ENCODE measurements at places on chromosomes 7 and 10.
A peak's percentile ranks its signal among the peaks of the same experiment; 100 is the strongest.

GRCh38 chr7:3128857-3129490, 85.3 kb upstream of the CARD11 start:
- no peak for DNase-seq

GRCh38 chr10:110502851-110503301, 5.2 kb downstream of the DUSP5 start:
- no peak for DNase-seq

DNA sequence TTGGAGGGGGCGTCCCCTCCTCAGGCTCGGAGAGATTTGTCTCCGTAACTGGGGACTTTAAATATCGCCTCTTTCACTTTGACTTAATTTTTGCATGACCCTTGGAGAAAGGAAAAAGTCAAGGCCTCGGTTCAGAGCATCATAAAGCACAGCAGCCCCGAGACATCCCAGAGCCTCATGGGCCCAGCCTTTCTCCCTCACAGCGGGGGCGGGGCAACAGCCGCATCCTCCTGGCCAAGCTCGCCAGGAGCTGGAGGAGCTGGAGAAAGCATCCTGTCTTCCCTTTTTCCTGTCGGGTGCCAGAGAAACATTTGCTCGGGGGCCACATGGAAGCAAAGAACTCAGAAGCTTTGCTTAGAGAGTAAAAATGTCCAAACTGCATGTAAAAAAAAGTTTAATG, 43.6 kb upstream of the DPYSL4 start:
- peak; percentile 21 for DNase-seq

DNA sequence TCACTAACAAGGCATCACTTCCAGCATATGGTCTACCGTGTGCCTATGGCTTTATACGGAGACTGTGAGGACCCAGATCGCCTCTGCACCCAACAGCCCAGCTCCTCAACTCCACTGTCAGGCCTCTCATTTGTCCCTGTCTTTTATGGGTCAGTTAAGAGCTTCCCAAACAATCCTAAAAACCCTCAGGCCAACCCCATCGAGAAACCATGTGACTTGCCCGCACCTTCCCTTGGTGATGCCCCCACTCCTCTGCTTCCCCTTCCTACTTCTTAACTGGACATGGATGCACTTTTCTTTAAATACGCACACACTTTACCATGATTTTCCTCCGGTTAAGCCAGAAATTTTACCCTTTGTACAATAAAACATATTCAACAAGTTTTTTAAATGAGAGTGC, 46.8 kb downstream of the BAIAP2L1 start:
- DNase-seq, result no peak

- peak; percentile 71 for DNase-seq
Measured at GRCh38 chr10:103545771-103546281, 52.3 kb downstream of the NEURL1 start.

DNA sequence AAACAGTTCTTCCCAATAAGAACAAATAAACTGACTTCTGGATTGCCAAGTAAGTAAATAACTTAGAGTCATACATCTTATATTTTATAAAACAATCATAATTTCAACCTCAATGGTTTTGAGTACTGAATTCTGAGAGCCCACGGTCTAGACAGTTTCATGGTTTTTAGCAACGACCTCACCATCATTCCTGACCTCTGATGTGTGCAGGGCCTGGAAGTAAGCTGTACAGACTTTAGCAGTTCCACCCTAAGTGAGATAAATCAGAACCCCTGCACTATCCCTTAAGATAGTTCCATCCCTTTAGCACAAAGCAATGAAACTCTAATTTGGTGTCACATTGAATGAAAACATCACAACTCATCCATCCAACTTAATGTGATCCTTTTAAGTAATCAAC, 86.0 kb downstream of the NEBL start:
- no peak for DNase-seq

DNA sequence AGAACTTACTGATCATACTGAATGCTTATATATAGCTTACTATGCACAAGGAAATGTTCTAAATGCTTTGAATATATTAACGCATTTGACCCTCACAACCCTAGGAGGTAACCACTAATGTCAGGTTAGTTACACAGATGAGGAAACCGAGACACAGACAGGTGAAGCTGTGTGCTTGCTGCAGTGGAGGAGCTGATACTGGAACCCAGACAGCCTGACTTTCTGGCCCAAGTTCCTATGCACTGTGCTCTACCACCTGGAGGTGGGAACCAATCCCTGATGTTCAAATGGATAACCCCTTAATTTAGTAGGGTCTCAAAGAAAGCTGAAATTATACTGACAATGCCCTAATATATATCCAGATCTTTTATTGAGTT, 119.6 kb downstream of the SORBS1 start:
- no peak for DNase-seq

DNA sequence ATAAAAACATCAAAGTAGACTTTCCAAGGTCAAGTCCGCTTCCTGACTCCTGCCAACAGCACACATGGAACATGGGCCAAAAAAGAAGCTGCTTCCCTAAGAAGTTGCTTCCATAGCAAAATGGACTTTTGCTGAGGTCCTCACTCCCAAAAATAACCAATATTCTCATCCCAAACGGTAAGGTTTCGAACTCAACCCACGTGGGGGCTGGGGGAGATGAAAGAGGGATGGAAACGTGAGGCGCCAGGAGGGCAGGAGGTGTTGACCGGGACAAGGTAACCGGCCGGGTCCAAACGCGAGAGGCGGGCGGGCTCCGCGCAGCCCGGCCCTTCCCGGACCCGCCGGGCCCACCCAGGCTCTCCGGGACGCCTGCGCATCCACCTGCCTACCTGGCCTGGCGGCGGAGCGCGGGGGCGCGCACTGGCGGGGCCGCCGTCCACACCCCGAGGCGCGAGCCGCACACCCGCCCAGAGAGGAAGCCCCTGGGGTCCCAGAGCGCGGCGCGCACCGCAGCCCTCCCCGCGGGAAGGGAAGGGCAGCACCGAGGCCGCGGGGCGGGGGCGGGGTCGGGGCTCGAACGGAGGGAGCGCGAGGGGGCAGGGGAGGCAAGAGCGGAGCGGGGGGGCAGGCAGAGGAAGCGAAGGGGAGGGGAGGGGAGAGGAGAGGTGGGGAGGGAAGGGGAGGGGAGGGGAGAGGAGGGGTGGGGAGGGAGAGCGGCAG, 742 bp downstream of the LMBR1 start:
- peak; percentile 64 for DNase-seq

DNA sequence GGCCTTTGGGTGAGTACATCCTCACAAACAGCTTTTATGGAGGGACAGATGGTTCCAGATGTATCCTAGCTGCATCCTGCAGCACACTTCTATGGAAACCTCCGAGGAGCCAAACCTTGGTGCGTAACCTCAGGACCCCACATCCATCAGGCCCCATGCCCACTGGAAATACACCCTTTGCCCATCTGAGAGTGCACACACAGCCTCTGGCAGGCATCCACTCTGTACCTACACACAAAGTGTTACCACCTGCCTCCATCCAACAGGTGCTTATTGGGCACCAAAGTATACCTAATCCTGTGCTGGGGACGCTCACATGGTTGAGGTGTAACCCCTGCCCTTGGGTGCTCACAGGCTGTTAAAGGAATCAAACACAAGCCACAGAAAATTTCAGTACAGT, 117.9 kb downstream of the ADCY1 start:
- DNase-seq, result peak; percentile 8

DNA sequence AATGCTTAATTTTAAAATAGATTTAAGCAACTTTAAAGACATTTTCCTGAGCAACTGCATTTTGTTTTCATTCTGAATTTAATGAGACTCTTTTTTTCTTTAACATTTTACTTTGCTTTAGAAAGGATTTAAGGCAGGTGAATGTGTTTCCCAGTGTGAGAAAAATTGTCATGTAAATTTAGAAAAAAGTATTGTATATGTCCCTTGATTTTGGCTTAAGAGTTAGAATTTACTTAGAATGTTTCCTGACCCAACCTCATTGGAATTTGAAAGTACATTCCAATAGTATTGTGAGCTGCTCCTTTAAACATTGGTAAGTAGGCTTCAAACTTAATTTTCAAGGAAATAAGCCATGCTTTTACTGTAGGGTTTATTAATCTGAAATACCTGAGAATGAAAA, 110.2 kb downstream of the PTEN start:
- DNase-seq, result no peak

- DNase-seq, result no peak
Measured at GRCh38 chr7:31948029-31948428, 122.2 kb downstream of the PDE1C start.

DNA sequence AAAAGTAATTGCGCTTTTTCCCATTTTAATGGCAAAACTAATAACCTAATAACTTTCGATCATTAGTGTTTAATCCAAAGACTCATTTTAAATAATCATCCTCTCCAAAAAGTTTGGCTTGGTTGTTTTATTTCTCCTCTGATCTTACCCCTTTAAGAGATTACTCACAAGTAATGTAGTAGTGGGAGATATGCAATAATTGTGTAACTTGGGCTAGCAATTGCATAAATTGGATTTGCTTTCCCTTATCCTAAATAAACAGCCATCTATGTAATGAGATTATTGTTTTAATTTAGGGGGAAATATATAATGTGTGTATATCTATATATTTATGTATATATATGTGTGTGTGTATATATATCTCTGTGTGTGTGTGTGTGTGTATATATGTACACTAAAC, 82.5 kb downstream of the RNLS start:
- no peak for DNase-seq

GRCh38 chr10:102306006-102306405, 60.7 kb downstream of the GBF1 start:
- DNase-seq, result no peak

GRCh38 chr7:45515346-45515745, 58.8 kb upstream of the ADCY1 start:
- DNase-seq, result no peak

- no peak for DNase-seq
Measured at GRCh38 chr7:44101966-44102845, 1.9 kb upstream of the AEBP1 start.

GRCh38 chr7:9175871-9176270, 742.5 kb downstream of the NXPH1 start:
- no peak for DNase-seq

DNA sequence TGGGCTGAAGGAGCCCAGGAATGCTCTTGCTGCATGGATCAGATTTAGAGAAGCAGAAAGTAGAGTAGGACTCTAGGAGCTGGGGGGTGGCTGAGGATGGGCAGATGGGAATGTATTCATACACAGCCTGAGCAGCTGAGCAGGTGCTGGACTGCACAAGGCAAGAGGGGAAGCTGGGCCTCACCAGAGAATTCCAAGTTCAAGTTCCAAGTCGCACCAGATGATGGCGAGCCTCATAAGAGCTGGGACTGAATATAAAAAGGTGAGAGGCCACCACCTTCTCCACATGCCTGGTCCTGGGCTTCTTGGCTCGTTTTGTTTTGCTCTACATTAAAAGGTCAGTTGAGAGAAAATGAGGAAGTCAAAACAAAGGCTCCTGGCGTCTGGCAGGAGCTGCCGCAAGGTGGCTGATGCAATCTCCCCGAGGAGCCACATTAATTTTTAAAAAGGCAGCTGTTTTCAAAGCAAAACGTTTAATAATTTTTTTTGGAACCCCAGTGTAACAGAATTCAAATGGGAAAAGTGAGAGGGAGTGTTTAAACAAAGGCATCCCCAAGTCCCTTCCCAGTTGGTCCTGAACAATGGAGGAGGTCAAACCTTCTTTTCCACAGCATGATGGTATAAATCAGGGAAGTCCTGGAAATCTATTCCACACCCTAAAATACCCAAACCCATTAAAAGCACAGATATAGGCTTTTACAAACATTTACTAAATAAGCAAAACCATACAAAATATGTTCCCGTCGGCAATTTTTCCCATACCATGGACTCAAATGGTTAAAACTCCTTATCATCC, 9.5 kb downstream of the CYREN start:
- no peak for DNase-seq

- DNase-seq, result no peak
Measured at GRCh38 chr7:26183545-26184280, 16.8 kb downstream of the HNRNPA2B1 start.

DNA sequence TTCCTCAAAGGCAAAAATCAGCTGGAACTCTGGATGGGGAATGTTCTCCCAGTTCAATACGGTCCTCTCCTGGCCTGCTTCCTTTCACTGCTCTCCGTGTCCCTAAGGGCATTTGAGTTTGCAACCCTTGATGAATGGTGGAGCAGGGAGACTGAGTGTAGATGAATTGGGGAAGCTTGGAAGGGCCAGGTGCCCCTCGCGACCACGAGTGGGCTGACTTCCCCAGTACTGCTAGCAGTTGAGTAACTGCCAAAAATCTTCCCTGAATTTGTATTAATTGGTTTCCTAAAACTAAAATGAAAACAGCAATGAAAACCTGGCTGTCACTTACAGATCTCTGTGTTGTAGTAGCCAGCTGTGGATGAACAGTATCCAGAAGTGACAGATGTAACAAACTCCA, 13.6 kb downstream of the IRF5 start:
- DNase-seq, result no peak

GRCh38 chr7:102270178-102270887, 16.3 kb upstream of the SH2B2 start:
- DNase-seq, result no peak

DNA sequence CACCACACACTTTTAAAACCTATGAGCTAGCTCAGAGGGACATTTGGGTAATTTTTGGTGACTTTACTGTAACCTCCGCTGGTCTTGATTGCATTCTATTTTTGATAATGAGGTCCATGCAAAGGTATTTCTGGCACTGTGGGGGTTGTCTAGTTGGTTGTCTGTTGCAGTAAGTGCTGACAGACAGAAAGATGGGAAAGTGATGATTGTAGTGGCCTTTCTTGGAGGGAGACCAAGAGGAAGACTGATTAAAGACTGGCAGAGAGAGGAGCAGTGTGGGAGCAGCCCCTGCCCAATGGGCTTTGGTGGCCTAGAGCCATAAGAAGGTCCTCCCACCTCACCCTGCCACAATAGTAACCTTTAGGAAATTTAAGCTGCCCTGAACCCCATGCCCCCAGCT, 173.4 kb upstream of the CTBP2 start:
- DNase-seq, result no peak

- no peak for DNase-seq
Measured at GRCh38 chr10:78691301-78692030, 377.3 kb upstream of the ZMIZ1 start.

DNA sequence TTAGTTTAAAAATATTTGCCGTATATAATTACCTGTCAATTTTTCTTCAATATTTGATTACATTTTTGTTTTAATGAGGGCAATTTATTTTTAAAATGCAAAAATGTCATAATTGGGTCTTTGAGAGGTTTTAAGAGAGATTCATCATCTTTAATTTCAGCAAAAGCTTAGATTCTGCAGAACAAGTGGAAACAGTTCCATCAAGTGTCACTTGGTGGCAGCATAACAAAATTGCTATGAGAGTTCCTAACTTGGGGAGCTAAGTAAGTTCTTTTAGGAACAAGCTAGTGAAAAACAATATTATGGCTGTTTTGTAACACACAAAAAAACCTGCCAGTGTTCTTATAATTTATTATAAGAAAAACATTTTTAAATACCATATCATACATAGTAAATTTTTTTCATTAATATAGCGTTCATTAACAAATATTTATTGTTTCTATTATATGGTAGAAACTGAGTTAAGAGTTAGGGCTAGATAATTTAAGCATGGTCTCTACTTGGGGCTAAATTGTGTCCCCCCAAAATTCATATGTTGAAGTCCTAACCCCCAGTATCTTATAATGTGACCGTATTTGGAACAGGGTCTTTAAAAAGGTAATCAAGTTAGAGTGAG, 155.2 kb downstream of the MAGI2 start:
- DNase-seq, result no peak

Data from mucosa of descending colon (tissue), 3 donors.